ENCODE measurements at places on chromosomes 5 and 9. TPM values are rescaled to one million over a fixed set of nuclear protein-coding genes. Genes with fewer than 3 reads are reported as not detected.

GRCh38 chr5:10140195-10140973 lies 109.3 kb downstream of the ATPSCKMT start:
- DNase-seq = no peak

DNA sequence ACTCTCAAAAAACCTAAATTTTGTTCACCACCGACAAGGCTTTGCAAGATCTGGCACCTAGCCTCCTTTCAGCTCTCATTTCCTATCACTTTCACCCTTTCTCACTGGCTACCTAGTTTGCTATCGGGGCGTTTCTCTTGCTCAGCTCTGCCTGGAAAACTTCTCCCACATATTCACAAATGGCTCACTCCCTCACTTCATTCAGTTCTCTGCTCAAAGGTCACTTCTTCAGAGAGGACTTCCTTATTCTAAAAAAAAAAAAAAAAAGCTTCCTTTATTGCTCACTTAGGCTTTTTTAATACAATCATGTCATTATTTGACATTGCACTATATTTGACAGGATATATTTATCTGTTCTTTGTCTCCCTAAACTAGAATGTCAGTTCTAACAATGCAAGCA lies 2.1 kb upstream of the SLC25A46 start:
- no peak for DNase-seq

DNA sequence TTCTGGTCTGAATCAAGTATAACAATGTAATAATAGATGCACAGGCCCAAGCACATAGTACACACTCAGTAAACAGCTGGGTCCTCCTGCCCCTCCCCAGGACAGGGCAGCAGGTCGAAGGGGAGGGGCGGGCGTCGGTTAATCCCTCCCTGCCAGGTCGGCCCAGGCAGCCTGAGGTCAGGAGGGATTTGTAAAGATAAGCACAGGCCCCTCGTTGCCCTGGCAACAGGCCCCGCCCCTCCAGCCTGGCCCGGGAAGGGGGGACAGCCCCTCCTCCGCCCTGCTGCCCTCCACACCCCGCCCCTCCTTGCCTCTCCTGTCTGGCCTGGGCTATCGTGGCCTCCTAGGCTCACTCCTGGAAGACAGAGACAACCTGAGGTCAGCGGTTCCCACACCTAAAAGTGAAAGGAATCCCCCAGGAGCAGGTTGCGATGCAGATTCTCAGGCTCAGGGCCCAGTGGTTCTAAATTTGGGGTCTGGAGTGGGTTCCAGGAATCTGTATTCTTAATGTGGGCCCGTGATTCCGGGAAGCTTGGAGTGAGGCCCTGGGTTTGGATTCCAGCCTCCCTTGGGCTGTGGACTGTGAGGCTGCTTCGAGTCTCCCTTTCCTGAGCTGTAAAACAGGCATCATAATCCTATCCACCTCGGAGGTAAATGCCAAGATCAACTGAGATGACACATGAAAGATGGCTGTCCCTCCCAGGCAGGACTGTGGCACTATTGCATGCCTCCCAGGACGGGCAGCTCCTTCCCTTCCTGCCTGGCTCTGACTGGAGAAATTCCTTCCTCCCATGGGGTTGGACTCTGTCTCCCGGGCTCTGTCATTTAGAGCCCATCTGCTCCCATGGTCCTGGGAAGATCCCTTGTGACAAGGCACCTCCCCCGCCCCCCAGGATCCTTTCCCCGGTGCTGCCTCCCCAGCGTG lies 4.4 kb downstream of the CRB2 start:
- DNase-seq = peak; percentile 56

GAS1 gene
- total RNA-seq = 19.7 TPM

- no peak for DNase-seq
Observed at GRCh38 chr9:6552498-6553121, 92.9 kb downstream of the GLDC start.

GRCh38 chr5:134594336-134594735 lies 38.3 kb downstream of the SAR1B start:
- no peak for DNase-seq

DNA sequence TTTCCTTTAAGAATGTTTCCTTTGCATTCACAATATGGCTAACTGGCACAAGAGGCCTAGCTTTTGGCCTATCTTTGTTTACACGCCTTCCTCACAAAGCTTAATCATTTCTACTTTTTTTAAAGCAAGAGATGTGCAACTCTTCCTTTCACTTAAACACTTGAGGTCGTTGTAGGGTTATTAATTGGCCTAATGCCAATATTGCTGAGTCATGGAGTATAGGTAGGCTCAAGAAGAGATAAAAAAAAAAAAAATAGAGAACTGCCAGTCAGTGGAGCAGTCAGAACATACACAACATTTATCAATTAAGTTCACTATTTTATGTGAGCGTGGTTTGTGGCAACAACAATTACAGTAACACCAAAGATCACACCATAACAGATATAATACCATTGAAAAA lies 5.9 kb downstream of the FKBP15 start:
- DNase-seq = no peak

DNA sequence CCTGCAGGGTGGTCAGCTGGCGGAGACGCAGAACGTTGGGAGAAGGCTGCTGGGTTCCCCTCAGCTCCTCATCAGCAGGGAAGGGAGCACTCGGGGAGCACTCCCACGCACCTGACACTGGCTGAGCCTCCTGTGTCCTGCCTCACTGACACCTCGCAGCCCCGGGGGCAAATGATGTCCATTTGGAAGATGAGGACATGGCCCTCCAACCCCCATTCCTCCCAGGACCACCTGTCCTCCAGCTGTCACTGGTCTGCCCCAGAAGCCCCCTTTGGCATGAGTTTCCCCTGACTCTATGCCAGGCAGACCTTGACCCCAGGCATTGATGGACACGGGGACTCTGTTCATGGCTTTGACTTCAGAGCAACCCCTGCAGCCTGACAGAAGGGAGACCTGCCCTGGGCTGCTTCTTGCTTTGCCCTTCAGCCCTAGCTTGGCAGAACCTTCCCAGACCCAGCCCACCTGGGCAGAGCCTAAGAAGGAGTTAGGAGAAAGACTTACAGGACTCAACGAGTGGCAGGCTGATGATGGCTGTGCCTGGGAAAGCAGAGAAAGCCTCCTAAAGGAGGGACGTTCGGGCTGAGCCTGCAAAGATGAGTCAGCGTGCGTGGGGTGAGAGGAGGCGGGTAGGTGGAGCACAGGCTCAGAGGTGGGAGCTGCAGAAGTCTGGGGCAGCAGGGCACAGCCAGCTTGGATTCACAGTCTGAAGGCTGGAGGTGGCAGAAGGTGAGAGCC lies 90.6 kb downstream of the LMX1B start:
- peak; percentile 27 for DNase-seq

DNA sequence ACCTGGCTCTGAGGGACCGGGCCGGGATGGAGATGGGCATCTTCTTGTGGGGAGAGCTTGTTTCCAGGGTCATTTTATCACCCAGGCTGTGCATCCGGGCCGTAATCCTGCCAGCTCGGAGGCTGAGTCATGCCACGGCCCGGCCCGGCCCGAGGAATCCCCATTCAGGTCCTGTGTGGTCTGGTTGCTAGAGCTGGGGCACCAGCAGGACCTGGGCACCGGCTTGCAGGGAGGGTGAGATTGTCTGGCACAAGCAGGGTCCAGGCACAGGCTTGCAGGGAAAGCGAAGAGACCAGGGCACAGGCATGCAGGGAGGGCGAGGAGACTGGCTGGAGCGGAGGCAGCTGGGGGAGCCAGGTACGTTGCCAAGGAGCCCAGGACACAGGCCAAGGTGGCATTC lies 106.8 kb downstream of the RXRA start:
- DNase-seq = no peak

ZNF618 gene
- total RNA-seq = 1.5 TPM

GRCh38 chr5:7960142-7960541 lies 91.2 kb downstream of the MTRR start:
- no peak for DNase-seq

CORO2A gene
- 0.35 TPM for total RNA-seq

FBP1 gene
- total RNA-seq = 1.3 TPM

DNA sequence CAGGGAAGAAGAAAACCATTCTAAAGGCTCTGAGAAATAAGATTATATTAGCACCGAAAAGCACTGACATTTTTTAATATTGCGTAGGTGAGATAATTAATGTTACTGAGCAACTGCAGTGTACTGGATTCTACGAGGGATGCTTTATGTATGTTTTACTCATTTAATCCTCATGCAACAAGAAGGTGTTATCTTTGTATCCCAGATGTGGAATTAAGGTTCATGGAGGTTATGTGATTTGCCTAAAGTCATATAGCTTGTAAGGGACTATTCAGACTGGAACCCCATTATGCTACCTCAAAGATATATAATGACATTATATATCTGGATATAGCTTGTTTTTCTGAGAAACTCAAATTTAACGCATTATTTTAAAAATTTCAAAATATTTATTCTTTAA lies 2.5 kb downstream of the FBXO4 start:
- DNase-seq = no peak

GRCh38 chr5:8641786-8642505 lies 773.0 kb downstream of the MTRR start:
- no peak for DNase-seq

TXNDC8 gene
- not detected for total RNA-seq

DENND4C gene
- total RNA-seq = 22.8 TPM

DNA sequence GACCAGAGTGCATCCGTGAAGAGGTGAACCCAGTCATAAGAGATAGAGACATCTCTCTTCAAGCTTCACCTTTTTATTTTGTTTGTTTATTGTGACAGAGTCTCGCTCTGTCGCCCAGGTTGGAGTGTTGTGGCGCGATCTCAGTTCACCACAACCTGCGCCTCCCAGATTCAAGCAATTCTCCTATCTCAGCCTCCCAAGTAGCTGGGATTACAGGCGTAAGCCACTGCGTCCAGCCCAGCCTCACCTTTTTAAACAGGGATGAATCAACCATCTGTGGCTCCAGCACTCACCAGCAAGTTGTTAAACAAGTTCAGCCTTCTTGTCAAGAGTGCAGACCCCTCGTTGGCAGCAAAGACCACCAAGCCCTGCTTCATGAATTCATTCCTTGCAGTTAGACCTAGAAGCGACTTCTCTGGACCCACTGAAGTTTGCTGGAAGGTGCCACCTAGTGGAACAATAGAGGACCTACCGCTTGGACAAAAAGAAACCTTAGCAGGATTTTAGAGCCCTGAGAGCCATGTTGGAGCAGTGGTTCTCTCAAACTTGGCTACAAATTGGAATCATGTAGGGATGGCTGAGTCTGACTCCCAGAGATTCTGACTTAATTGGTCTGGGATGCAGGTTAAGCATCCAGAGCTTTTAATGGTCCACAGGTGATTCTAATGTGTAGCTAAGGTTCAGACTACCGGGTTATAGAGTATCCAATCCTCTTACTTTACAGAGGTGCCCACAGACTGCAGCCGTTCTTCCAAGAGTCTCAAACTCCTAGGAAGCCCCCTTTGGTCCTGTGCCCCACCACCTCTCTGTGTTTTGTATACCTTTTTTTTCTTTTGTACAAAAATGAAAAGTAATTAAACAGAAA lies 10.5 kb upstream of the GALNT10 start:
- no peak for DNase-seq

GRCh38 chr5:96885518-96886338 lies 9.4 kb downstream of the ERAP2 start:
- no peak for DNase-seq

DNA sequence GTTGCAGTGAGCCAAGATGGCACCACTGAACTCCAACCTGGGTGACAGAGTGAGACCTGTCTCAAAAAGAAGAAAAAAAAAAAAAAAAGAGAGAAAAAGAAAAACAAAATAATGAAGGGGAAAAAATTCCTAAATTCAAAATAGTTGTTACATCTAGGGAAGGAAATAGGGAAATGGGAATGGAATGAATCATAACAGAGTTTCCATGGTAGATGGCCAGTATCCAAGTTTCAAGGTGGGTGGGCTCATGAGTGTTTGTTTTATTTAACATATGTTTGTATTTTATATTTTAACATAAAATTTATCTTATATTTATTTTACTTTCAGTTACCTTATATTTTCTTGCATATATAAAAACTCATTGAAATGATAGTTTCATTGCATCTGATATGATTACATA lies 215.6 kb downstream of the ARHGEF28 start:
- DNase-seq = no peak

GRCh38 chr9:84919440-84919839 lies 249.9 kb downstream of the NTRK2 start:
- no peak for DNase-seq

- DNase-seq = no peak
Observed at GRCh38 chr5:138968601-138969000, 93.5 kb upstream of the LRRTM2 start.

DNA sequence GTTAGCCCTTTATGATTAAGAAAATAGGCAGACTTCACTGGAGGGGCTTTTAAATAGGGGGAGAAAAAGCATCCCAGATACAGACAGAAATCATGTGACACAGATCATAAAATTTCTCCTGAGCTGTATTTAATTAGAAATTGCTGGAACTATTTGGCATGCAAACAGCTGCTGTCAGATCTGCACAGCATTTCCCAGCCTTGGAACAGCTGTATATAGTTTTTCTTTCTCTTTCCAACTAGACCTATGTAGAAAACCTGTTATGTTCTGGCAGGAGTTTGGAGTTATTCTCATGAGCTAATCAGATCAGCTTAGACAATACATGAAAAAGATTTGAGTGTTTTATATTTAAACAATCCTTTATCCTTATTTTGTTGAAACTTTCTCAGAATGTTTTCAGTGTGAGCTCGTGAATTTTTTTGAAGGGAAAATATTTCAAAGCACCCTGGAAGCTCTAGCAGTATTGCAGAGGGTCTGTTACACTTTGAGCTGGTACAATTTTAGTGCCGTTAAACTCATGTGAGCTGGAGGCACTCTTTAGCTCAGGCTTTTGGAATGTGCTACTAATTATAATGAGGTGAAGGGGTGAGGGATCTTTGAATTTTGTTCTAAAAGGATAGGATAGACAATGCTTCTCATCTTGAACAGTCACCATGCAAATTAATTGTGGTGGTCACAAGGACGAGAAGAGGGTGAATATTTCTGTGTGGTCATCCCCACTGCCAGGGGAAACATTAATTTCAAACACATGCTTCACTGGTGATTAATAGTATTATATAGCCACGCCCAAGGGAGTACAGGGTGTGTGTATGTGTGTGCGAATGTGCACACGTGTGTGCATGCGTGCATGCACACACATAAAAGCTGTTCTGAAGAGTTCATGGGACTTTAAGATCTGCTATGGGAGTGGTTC lies 239.4 kb upstream of the FBXL7 start:
- no peak for DNase-seq

GRCh38 chr9:92561374-92562330 lies 25.9 kb upstream of the ECM2 start:
- DNase-seq = no peak

GRCh38 chr5:41219658-41220269 lies 6.4 kb upstream of the C6 start:
- no peak for DNase-seq

- no peak for DNase-seq
Observed at GRCh38 chr9:101026824-101027223, 1.7 kb upstream of the PLPPR1 start.

TCOF1 gene
- 21.0 TPM for total RNA-seq

IL7R gene
- 1.5 TPM for total RNA-seq

GRCh38 chr5:124839371-124839998 lies 93.0 kb upstream of the ZNF608 start:
- no peak for DNase-seq

GRCh38 chr9:100216178-100216787 lies 117.2 kb downstream of the INVS start:
- DNase-seq = no peak

EGFL7 gene
- total RNA-seq = 63.8 TPM

SPATA31D3 gene
- not detected for total RNA-seq

GRCh38 chr9:106874652-106875051 lies 11.7 kb downstream of the ZNF462 start:
- DNase-seq = no peak

- DNase-seq = no peak
Observed at GRCh38 chr9:84845956-84846900, 176.7 kb downstream of the NTRK2 start.
